Activated CD4-positive, alpha-beta memory T cell treated with anti-CD3 and anti-CD28 coated beads for 36 hours (primary cell): ENCODE measurements at places on chromosomes 16 and 17.

- no peaks in the 10 kb centered on the region for H3K27me3 ChIP-seq
- no peaks in the 10 kb centered on the region for H3K4me1 ChIP-seq
- no peaks in the 10 kb centered on the region for H3K36me3 ChIP-seq
- H3K27ac ChIP-seq = no peak overlapping the region
- no peak overlapping the region for H3K4me3 ChIP-seq
- DNase-seq = no peak
Measured at GRCh38 chr16:85514295-85514597, 98.9 kb upstream of the GSE1 start.

DNA sequence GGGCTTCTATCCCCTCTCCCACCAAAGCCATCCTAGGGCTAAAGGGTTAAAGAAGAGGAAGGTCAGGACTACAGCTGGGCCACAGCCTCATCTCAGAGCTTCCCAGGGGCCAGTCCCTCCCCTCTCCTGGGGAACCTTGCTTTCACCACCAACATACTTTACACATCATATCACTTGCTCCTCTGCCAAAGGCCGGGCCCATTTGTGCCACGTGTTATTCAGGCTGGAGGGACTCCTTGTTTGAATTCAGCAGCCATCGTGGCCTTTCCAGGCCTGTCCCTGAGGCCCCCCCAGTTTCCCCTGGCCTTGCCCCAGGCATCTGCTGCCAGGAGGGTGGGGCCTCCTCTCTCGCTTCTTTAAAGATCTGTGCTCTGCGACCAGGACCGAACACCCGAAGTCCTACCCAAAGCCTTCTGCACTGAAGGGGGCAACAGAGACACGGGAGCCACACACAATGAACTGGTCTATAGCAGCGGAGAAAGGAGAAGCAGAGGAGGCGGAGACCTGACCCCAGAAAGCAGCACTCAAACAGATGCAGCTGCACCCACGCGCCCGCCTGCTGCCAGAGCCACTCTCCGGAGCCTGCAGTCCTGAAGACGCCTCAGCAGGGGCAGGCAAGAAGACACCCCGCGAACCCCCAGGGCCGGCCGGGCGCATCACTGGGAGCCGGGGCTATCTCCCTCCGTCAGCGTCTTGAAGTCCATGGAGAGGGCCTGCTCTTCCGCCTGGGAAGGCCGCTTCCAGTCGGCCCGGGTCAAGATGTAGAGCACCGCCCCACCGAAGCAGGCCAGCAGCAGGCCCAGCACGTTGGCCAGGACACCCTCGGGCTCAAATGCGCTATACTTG lies 12.1 kb downstream of the CYB561 start:
- H3K4me1 ChIP-seq = peaks cover 29% of the 10 kb centered on the region
- no peak overlapping the region for H3K4me3 ChIP-seq
- DNase-seq = no peak
- no peaks in the 10 kb centered on the region for H3K27me3 ChIP-seq
- peaks cover 3% of the 10 kb centered on the region for H3K36me3 ChIP-seq

DNA sequence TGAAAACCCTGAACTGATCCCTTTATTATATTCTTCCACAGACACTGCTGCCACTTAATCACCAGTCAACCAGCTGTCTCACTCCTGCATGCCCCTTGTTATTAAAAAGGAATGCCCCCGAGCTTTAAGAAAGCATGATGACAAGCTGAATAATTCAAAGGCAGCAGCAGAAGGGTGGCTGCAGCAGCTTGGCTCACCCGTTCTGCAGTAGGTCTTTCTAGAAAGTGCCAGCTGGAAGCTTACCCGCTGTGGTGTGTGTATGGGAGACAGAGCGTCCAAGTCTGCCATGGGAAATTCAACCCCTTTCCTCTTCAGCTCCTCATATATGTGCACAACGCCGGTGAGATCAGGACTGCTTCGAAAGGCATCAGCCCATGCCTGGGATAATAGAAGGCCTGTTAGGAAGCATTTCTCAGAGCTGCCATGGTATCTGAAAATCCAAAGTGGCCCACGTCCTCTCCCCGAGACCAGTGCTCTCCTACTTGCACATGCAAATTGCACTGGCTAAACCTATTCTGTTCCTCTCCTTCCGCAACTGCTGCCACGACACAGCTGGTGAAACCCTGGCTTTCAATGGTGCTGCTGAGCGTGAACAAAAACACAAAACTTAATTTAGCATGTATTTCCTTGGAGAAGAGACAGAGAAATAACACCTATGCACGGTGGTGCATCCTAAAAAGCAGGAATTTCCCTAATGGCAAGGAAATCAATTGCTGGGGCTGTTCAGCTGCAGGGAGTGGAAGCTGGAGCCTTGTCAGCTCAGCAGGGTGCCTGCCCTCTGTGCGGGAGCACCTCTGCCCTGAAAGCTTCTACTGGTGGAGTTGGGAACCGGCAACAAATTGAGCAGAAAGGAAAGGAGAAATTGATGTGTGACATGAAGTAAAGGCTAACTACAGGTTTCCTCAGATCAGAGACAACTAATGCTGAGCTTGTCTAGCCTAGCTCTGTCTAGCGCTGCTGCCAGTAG lies 47.9 kb upstream of the SREBF1 start:
- no peaks in the 10 kb centered on the region for H3K36me3 ChIP-seq
- no peaks in the 10 kb centered on the region for H3K27me3 ChIP-seq
- H3K27ac ChIP-seq = no peak overlapping the region
- no peak for DNase-seq
- no peaks in the 10 kb centered on the region for H3K4me1 ChIP-seq

GRCh38 chr16:51390877-51391276 lies 239.8 kb upstream of the SALL1 start:
- no peaks in the 10 kb centered on the region for H3K36me3 ChIP-seq
- H3K4me1 ChIP-seq = no peaks in the 10 kb centered on the region
- no peaks in the 10 kb centered on the region for H3K27me3 ChIP-seq
- H3K4me3 ChIP-seq = no peak overlapping the region
- DNase-seq = no peak

- peak; percentile 76 for DNase-seq
- peak overlapping the region; percentile 69 for H3K27ac ChIP-seq
- H3K4me3 ChIP-seq = peak overlapping the region; percentile 84
- H3K36me3 ChIP-seq = peaks cover 2% of the 10 kb centered on the region
- H3K27me3 ChIP-seq = peaks cover 2% of the 10 kb centered on the region
Measured at GRCh38 chr16:28623172-28623711, 13.4 kb upstream of the SULT1A1 start.

- no peak for DNase-seq
- no peak overlapping the region for H3K4me3 ChIP-seq
- no peak overlapping the region for H3K27ac ChIP-seq
- H3K36me3 ChIP-seq = no peaks in the 10 kb centered on the region
- H3K27me3 ChIP-seq = no peaks in the 10 kb centered on the region
- H3K4me1 ChIP-seq = no peaks in the 10 kb centered on the region
Measured at GRCh38 chr16:7397901-7398300, 65.3 kb downstream of the RBFOX1 start.

DNA sequence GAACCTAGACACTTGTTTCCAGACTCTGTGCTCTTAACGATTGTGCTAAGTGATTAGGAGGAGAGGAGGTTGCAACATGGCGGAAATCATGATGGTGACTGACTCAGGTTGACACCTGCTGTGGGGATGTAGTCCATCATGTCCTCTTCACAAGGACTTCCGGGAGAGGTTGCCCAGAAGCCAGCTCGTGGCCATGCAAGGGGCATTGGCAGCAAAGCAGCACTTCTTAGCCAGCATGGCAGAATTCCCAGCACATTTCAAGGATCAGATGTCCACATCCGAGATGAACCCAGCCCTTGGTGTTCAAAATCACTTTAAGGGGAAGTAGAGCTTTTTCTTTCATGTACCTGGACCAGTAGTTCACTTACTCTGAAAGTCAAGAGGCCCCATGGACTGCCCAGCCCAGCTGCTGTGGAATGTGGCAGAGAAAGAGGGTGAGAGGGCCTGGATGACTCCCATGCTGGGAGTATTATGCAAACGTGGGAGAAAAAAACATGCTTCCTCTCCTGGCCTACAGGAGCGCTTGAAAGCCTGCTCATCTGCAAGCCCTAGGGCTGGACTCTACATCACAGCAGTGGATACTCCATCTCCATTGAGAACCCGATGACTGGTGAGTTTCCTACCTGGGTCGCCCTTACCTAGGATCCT lies 65.5 kb downstream of the IRX6 start:
- H3K4me3 ChIP-seq = no peak overlapping the region
- no peak for DNase-seq
- peaks cover 6% of the 10 kb centered on the region for H3K27me3 ChIP-seq
- no peak overlapping the region for H3K27ac ChIP-seq
- H3K4me1 ChIP-seq = no peaks in the 10 kb centered on the region

DNA sequence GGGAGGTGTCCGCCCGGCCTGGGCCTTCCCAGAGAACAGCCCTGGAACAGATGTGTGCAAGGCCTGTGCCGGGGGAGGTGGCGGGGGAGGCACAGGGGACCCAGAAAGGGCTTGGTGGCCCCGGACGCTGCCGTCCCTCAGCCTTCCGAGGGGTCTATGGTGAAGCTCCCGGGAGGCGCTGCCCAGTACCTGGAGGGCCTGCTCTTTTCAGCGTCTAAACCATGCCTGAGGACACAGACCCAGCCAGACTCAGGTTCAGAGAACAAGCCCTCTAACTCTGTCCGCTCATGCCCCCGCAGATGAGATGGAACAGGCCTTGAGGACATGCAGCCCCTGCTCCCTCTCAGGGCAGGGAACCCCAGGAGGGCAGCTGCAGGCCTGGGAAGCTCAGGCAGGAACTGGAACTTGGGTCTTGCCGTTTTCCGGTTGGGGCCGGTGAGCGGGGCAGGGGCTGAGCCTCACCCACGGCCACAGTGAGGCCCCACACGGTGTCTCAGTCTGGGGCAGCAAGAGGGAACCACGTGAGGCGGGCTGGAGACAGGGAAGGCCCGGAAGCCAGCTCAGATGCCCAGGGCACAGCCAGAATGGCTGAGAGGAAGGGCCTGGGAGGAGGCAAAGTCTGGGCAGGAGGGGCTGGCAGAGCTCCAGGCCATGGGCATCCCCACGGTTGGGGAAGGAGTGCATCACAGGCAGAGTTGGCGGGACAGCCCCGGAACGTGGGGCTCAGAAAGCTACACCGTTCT lies 12.5 kb downstream of the SLC16A3 start:
- DNase-seq = peak; percentile 79
- H3K4me1 ChIP-seq = peaks cover 58% of the 10 kb centered on the region
- no peaks in the 10 kb centered on the region for H3K27me3 ChIP-seq
- H3K27ac ChIP-seq = peak overlapping the region; percentile 84
- peaks cover 49% of the 10 kb centered on the region for H3K36me3 ChIP-seq

DNA sequence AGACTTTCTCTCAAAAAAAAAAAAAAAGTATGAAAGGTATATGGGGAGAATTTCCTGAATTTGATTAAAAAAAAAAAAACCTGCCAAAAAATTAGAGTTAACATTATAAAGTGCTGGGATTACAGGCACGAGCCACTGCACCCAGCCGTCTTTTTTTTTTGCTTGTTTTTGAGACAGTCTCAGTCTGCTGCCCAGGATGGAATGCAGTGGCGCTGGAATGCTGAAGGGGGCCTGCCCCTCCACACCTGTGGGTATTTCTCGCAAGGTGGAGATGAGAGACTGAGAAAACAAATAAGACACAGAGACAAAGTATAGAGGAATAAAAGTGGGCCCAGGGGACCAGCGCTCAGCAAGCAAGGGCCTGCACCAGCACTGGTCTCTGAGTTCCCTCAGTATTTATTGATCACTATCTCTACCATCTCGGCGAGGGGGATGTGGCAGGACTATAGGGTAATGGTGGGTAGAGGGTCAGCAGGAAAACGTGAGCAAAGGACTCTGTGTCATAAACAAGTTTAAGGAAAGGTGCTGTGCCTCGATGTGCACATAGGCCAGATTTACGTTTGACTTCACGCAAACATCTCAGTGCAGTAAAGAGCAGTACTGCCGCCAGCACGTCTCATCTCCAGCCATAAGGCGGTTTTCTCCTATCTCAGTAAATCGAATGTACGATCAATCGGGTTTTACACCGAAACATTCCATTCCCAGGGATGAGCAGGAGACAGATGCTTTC lies 117.2 kb downstream of the GOSR1 start:
- no peak overlapping the region for H3K4me3 ChIP-seq
- H3K36me3 ChIP-seq = no peaks in the 10 kb centered on the region
- H3K27ac ChIP-seq = no peak overlapping the region
- H3K4me1 ChIP-seq = no peaks in the 10 kb centered on the region
- DNase-seq = no peak
- peaks cover 1% of the 10 kb centered on the region for H3K27me3 ChIP-seq

DNA sequence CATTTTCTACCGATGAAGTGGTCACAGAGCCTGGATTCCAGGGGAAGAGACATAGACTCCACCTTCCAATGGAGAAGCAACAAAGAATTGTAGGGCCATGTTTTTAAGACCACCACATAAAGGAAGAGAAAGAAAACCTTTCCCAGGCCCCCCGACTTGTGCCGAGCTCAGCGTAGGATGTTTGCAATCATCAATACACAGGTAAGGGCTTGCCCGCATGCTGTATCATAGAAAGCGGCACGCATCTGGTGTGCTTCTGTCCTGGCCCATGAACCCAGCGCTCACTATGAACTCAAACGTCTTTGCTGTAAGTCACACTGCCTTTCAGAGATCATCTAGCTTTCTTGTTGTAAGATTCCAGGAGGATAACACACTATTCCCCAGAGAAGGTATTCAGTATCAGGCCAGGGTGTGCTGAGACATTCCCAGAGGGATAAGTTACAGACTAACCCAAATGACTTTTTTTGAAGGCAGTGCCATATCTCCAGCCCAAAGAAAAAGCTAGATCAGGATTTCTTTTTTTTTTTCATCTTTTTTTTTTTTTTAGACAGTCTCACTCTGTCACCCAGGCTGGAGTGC lies 79.5 kb upstream of the RPL38 start:
- H3K27me3 ChIP-seq = peaks cover 19% of the 10 kb centered on the region
- H3K36me3 ChIP-seq = no peaks in the 10 kb centered on the region
- H3K4me3 ChIP-seq = no peak overlapping the region
- no peak overlapping the region for H3K27ac ChIP-seq
- DNase-seq = no peak

DNA sequence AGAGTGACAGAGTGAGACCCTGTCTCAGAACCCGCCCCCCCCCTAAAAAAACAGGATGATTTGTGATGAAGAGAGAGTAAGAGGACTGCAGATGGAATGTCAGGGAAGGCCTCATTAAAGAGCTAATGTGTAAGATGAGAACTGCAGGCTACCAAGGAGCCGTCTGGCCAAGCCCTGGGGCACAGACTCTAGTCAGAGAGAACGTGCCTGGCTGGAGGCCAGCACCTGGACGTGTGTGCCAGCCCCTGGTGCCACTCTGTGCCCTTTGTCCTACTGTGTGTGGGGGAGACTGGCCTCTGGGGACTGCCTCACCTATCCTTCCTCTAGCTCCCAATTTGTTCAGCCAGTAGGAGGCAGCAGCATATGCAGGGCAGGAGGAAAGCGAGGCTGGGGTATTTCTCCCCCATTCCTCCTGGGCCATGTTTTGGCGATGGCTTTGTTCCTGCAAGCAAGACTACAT lies 37.1 kb downstream of the KNOP1 start:
- no peaks in the 10 kb centered on the region for H3K4me1 ChIP-seq
- no peak for DNase-seq
- no peak overlapping the region for H3K4me3 ChIP-seq
- H3K27ac ChIP-seq = no peak overlapping the region
- H3K36me3 ChIP-seq = peaks cover 50% of the 10 kb centered on the region

GRCh38 chr16:2056681-2057407 lies 9.1 kb downstream of the TSC2 start:
- no peak overlapping the region for H3K4me3 ChIP-seq
- no peaks in the 10 kb centered on the region for H3K27me3 ChIP-seq
- no peaks in the 10 kb centered on the region for H3K4me1 ChIP-seq
- H3K27ac ChIP-seq = no peak overlapping the region
